Umbilical cord (tissue), 2 donors: ENCODE measurements at places on chromosomes 2 and 18.
A peak's percentile ranks its signal among the peaks of the same experiment; 100 is the strongest.

DNA sequence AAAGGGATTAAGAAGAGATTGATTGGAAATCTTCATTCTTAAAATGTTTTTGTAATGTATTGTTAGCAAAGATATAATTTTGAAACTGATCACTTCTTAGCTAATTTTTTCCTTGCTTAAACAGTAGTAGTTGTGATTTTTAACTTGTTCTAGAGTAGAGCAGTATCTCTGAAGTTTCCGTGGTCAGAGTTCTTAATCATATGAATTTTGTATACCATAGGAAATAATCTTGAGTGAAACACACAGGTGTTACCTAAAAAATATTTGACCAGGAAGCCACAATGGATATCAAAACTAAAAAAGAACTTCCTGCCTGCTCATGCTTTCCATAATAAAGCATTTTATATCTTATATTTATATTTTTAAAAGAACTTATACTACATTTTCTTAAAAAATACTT lies 907.1 kb downstream of the ERBB4 start:
- DNase-seq: no peak

- no peak for DNase-seq
Observed at GRCh38 chr18:33606621-33607020, 28.6 kb downstream of the ASXL3 start.

- DNase-seq: no peak
Observed at GRCh38 chr18:67455890-67456501, 60.5 kb downstream of the DSEL start.

DNA sequence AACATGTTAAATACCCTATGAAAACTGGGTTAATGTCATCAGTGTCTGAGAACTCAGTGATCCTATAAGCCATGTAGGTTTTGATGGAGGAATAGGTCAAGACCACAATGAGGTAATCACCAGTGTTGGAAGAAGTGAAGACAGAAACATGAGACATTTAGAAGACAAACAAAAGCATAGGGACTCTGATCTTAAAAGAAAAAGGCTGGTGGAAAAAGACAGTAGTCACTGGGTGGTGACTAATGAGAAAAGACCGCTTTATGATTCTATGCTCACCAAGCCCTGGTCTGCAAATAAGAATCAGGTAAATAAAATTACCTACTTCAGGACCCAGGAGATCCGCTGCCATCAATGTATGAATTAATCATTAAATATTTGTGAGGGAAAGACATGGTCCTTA lies 271.9 kb downstream of the GPD2 start:
- no peak for DNase-seq

- DNase-seq: no peak
Observed at GRCh38 chr2:6864923-6865345, 773 bp downstream of the CMPK2 start.

GRCh38 chr18:57148263-57148662 lies 1.4 kb downstream of the BOD1L2 start:
- no peak for DNase-seq

DNA sequence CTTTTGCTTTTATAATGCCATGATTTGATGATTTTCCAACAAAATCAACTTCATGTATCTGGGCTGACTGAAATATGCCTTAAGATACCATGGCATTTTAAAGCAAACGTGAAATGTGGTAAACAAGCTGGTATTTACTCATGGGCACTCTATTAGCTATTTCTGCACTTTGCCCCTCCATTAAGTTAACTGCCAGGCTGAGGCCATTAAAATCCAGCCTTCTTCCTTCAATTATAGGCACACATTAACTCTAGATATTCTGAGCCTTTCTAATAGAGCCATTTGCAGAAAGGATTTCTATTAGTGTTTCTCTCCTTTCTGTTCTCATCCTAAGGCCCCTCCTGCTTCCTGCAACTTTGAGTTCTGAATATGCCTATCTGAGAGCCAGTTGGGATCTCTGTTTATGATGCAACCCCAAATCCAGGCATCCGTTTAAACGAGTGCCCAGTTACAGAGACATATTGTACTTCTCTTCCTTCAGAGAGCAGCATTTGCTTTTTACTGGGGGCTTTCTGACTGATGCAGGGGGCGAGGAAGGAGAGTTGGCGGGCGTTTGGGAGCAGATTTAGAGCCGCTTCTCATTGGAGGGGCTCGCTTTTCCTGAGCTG lies 1.6 kb upstream of the KCNJ3 start:
- peak; percentile 76 for DNase-seq

DNA sequence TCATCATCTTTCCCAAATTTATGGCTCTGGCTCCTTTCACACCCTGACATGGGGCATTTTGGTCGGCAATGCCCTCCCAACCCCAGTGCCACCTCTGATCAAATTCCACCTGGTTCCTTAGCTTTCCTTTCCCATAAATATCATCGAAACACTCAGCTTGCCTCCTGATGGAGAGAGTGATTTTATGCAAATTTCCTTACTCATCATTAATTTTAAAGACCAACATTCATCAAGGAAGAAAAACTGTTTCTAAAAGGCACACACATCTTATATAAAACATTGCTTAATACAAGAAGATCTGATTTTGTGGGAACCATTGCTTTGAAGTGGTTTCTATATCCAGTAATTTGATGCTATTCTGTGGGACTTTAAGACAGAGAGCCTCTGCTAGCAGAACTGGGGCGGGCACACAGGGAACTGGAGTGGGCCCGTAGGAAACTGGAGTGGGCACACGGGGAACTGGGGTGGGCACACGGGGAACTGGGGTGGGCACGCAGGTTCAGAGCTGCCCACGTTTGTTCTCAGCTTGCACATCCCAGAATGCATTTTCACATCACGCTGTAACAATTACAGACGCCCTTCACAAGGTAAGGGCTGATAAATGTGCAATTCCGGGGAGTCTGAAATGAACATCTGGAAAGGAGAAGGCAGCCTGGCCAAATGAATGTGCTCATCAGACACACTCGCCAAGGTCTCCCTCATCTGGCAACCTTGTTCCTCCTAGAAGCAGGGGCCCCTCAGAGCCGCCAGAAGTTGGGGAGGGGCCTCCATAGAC lies 174.2 kb downstream of the RTP5 start:
- DNase-seq: no peak

DNA sequence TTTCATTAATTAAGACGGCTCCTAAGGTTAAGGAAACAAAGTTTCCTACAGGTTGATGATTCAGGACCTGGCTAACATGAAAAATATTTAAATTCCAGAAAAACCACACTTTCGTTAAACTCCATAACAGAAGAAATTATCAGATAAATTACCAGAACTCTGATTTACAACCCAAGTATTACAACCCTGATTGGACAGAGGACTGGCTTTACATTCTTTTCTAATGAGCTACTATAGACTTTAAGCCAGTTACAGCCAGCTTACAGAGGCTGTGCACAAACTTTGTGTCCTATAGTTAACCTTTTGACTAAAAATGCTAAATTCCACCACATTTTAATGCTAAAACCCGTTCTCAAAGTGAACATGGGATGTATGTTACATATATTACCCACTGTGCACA lies 458.6 kb downstream of the KCNJ3 start:
- DNase-seq: peak; percentile 54

- DNase-seq: no peak
Observed at GRCh38 chr2:214699236-214699635, 110.2 kb downstream of the BARD1 start.

DNA sequence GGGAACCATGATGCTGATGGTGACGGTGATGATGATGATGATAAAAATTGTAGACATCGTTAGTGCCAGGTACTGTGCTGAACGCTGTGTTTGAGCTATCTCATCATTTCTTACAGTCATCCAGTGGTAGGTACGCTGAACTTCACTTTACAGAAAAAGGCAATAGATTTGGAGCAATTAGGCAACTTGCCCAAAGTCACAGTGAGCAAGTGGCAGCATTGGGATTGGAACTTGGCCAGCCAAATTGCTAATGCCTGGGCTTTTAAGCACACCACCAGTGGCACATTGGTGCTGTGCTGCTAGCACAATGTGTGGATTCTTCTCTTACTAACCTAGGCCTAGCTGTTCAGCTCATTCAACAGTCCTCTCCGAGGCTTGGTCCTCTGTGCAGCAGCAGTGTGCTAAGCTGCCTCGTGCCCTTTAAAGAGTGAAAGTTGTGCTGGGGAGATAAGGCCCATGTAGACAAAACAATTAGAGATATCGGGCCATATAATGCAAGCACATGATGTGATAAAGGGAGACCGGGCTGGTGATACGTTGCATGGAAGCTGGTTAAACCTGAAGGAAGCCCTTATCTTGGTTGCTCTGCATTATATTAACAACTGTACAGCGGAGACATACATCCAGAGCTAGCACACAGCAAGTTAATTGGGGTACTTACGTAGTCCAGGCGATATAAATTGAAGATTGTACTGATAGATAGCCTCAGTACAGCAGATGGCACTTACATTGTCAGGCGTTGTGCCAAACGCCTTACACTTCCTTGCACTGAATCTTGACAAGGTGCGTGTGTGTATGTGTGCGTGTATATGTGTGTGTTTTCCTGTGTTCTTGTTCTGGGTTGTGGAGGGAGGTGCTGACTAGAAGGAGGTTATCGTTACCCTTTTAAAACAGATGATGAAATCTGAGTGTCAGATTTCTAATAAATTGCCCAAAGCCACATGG lies 28.4 kb downstream of the HK2 start:
- no peak for DNase-seq

DNA sequence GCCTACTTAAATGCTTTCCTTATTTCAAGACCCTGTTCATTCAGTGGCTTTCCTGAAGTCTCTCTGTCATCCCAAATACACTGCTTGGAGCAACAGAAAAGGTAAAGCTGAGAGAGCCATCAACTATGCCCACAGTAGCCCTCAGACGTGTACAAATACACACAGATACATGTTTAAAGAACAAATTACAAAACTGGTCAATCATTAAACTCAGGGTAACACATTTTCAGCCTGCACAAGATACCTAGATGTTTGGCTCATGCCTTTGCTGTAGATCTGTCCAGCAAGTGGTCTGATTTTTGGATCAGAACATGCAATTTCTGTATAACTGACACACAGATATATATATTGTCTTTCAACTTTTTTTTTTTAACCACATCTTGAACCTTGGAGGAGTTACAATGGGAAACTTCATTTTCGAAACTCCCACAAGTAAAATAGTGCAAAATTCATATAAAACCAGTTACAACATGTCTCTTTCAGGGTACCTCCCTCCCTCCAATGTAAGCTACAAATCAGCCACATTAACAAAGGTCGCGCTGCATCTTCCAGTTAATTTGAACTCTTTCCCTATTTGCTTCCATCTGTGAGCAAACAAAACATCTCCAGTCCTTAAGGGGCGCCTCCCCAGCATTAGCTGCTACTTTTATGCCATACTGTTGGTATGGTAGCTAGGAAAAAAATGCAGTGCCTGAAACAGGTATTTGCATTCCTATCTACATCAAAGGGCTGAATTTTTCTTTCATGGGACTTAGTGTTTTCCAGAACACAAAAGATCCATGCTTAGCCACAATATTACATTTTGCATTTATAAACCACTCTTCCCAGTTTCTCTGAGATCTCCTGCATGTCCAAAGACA lies 311.9 kb downstream of the NRXN1 start:
- DNase-seq: no peak

DNA sequence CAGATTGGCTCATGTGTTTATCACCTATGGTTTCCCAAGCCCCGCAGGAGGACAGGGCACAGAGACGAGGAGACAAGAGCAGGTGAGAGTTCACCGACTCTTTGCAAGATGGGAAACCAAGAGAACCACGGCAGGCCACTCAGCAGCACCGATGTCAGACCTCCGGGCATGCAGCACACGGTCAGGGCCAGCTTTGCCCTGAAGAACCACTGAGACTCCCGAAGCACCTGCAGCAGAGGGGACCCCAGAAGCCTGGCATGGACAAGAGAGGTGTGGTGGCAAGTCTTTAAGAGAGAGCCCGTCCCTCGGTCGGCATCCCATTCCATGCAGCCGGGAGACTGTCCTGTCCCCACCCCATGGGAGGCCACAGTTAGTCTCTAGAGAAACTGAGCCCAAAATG lies 36.6 kb upstream of the TAF1B start:
- DNase-seq: no peak

- no peak for DNase-seq
Observed at GRCh38 chr2:104375206-104375605, 478.7 kb upstream of the POU3F3 start.

DNA sequence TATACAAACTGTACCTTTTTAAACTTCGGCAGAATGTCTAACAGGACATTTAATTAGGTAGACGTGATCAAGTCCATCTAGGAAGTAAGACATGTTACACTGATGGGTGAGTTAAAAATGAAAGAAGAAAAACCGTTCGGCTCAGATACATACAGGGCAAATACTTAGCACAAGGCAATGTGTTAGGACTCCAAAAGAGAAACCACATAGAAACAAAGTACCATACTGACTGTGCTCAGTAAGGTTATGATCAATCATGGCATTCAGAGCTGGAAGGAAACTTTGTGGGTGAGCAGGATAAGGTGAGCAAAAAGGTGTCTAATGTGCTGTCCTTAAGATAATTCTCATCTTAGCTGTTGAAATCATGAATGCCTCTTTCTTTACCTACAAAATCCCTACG lies 211.9 kb downstream of the STK39 start:
- no peak for DNase-seq

- DNase-seq: no peak
Observed at GRCh38 chr2:160482673-160483072, 10.9 kb downstream of the RBMS1 start.

DNA sequence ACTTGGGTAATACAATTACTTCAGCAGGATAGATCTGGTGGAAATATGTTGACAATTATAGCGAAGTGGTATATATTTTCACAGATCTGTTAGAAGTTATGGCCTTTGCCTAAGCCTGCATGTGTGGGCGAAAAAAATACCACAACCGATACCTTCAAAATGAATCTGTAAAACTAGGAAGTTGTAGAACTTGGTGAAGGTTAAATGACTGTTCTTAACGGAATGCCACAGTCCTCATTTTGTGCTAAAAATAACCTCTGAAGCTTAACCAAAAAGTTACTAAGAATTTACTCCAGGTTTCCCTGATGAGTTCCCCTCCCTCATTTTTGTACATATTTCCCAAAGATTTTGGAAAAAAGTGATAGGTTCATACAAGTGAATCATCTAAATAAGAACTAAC lies 550.7 kb downstream of the THSD7B start:
- DNase-seq: no peak
